ENCODE measurements at places on chromosomes 2 and 18.

- DNase-seq: no peak
These were observed 2.7 kb downstream of the PER2 start for GRCh38 chr2:238285653-238286082.

DNA sequence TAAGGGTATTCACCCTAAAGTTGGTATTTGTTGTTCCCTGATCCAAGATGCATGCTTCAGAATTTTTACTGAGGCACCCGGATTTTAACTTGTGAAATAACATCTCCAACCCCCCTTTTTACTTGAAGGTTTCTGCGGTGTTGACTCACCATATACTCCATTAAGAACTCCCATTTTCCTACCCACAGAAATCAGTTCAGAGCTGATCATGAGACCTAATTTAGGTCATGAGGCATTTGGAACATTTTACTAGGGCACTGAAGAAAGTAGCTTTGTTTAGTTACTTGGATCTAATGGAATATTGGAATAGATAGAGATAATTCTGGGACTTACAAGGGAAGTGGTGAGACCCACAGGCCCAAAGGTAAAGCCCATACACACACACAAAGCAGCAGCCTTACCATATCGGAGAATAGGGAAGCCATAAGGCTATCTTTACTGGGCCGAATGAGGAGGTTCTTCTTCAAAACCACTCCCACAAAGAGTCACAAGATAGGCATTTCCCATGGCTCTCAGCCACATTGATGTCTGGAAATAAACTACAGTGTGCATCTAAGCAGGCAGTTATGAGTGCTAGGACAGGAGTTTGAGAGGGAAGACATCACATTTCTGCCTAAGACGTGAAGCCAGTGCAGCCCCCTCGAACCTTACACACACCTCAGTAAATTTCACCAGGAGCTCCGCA, 681.0 kb upstream of the LRRTM4 start:
- no peak for DNase-seq

DNA sequence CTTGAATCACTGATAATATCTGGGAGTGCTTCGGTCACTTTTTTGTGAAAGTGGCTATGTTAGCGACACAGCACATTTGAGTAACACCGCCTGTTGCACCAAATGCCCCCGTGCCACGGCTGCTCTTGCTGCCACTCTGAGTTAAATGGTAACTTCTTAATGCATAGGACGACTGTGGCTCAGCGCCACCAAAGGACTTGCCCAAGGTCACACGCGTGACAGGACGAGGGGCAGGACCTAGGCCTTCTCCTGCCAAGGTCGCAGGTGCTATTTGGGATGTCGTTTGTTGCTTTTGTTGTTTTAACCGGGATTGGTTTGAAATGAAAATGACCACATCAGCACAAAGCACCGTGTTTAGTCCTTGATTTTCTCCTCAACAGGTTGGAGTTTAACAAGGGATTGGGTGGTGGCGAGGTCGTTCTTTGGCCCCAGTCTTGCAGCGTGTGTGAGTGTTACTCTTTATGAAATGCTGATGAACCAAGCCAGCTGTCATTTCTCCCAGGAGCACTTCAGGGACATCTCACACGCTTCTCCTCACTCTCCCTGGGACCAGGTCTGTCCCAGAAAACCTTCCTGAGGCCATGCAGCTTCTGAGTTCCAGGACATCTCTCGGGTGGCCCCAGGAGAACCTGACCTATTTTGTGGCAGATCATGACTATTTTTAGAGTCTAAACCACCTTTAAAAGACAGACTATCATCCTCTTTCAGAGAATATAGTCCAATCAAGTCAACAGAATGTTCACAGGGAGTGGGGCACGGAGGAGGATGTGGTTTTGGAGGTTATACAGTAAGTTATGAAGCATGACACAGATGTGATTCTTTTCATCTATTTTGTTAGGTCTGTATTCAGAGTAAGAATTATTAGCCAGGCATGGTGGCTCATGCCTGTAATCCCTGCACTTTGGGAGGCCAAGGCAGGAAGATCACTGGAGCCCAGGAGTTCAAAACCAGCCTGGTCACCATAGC, 49.9 kb downstream of the MTCL1 start:
- no peak for DNase-seq

DNA sequence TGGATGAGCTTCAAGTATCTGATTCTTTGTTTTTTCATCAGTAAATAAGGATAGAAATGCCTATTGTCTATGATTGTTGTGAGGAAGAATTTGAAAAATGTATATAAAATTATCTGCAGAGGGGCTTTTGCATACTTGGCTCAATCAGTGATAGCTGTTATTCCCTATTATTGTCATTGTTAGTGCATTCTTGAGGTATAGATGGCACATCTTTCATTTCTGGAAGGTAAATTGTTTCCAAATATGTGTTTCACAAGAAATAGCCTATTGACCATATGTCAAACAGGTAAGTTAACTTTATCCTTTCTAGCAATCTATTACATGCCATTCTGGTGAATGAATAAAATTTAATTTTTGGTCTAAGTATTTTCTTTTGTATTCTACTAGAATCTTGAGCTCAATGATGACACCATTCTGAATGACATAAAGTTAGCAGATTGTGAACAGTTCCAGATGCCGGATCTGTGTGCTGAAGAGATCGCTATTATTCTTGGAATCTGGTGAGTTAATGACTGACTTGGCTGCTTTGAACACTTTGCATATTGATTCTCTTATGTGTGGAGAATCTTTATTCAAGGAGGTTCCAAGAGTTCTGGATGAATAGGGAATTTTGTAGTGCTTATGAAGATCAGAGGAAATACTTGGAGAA, 44.2 kb downstream of the TTC27 start:
- DNase-seq: no peak

GRCh38 chr2:45072064-45072861, 63.0 kb upstream of the SIX2 start:
- no peak for DNase-seq

DNA sequence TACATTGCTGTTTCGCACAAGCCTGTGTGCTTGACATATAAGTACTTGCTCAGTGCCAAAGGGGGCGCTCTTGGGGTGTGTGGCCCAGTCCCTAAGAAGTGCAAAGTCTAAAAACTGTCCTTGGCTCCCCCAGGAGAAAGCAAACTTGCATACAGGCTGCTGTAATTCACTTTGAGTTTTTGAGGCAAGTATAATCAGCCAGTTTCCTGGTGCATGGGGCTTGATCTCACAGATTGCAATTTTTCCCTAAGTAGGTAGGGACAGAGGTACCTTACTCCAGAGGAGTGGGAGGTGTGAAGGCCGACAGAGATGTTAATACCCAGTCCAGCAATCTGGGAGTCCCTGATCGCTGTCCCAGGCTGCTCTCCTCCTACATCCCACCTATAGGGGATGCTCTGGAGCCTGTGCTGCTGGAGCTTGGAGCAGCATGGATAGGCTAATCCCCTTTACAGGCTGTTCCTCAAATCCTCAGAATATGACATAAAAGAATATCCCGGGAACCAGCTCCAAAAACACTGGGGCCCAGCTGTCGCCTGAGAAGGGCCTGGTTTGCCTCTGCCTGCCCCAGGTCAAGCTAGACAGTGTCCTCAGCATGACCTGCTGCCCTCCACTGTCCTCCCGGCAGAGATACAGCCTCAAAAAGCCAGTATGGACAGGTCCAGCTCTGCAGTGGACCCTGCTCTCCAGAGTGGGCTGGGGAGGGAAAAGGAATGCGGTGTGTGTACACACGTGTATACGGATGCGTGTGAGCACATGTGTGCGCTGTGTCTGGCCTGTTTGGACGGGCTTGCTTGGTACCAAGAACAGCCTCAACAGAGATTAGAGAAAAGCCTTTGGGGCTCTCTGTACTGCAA, 136.5 kb upstream of the HAAO start:
- no peak for DNase-seq

DNA sequence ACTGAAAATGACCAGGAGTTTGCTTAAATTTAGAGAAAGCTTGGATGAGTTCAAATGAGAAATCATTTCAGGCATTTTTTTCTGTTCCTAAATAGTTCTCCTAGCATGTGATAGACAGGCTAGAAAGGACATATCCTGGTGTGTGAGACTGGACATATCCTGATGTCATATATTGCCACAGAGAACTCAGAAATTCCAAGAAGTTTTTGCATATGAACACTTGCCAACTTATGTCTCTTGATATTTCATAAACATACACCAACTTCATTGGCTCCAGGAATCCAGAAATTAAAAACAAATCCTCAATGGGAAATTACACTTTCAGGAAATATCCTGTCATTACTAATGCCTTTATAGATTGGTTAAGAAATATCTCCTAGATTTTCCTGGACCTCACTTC, 2.9 kb upstream of the SERPINB4 start:
- DNase-seq: no peak

Measured in COR-L47 (cell line).